ENCODE measurements at places on chromosomes 1 and 21.

DNA sequence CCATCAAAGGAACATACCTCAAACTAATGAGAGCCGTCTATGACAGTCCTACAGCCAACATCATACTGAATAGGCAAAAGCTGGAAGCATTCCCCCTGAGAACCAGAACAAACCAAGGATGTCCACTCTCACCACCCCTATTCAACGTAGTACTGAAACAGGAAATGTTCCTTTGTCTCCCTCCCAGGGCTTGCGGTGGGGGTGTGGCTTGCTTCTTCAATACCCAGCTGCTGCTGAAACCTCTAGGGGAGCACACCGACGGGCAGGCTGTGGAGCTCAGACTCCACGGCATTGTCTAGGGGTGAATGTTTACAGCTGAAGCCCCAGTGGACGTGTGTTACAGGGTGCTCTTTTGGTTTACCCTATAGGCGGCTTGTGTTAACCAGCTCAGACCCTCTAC is 30.5 kb upstream of the B3GALT2 start:
- DNase-seq, result no peak

DNA sequence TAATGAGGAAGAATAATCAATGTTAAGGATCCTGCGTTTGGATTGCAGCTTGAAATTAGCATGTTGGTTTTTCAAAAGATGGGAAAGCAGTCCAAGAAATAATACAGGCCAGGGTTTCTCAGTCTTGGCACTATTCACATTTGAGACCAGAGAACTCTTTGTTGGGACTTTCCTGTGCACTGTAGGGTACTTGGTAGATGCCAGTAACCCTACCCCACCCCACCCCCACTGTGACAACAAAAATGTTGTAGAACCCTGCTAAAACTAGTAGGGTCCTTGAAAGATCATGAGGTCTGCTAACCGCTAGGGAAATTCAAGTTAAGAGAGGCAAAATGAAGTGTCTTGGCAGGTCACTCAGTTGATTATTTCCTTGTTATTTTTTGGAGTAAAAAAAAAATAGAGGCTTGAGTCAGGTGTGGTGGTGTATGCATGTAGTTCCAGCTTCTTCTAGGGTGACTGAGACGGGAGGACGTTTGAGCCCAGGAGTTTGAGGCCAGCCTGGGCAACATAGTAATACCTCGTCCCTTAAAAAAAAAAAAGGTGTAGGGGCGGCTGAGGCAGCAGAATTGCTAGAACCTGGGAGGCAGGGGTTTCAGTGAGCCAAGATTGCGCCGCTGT is 53.3 kb downstream of the SPEN start:
- no peak for DNase-seq

- DNase-seq, result no peak
Measured at GRCh38 chr1:170096806-170097340, 22.4 kb upstream of the KIFAP3 start.

DNA sequence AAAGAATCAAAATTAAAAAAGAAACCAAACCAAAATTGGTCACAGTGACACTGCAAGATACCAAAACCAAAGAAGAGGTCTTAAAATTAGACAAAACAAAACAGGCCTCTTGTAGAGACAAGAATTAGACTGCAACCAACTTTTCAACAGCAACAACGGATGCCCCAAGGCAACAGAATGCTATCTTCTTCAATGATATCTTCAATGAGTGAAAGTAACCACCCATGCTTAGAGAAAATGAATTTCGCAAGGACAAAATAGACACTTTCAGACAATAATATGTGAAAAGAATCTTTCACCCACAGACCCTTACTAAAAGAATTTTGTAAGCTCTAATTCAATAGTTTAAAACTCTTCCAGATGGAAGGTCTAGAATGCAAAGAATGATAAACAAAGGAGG is 41.7 kb downstream of the USP48 start:
- DNase-seq, result no peak

- DNase-seq, result no peak
Measured at GRCh38 chr1:185441605-185442004, 124.6 kb upstream of the IVNS1ABP start.

Measured in T-helper 2 cell treated with Interferon-gamma antibody and Interleukin-4, amounts not matched to agents 5 μg/mL and 100 μg/mL, for 36 hours (primary cell).